ENCODE measurements at places on chromosomes 3 and 15.
A peak's percentile ranks its signal among the peaks of the same experiment; 100 is the strongest.

DNA sequence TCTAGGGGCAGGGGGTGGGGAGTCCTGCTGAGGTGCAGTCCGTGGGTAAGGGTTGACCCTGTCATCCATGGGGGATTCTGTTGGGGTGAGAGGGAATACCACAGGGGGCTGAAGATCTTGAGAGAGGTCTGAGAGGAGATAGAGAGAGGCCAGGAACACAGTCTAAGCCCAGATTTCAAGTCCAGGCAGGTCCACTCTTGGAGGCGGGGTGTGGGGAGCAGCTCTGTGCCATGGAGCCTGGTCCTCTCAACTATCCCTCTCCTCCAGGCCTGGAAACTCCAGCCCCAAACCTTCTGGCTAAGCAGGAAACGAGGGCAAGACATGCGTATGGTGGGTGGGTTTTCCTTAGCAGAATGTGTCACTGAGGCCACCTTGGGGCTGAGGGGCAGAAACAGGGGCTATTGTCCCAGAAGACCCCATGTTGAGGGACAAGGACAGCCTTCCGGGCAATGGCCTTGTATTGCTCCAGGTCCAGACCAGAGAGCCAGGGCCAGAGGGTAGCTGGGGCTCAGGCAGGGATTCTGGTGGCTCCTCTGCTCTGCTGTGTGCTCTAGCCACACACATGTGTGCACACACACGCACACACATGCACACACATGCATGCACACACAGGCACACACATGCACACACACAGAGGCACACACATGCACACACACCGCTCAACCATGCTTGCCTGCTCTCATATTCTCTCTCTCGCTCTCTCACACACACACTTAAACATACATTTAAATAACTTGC lies 48.6 kb upstream of the MAGEF1 start:
- no peak for DNase-seq

- no peak for DNase-seq
These were observed 507.0 kb downstream of the ZPLD1 start for GRCh38 chr3:102941786-102942185.

DNA sequence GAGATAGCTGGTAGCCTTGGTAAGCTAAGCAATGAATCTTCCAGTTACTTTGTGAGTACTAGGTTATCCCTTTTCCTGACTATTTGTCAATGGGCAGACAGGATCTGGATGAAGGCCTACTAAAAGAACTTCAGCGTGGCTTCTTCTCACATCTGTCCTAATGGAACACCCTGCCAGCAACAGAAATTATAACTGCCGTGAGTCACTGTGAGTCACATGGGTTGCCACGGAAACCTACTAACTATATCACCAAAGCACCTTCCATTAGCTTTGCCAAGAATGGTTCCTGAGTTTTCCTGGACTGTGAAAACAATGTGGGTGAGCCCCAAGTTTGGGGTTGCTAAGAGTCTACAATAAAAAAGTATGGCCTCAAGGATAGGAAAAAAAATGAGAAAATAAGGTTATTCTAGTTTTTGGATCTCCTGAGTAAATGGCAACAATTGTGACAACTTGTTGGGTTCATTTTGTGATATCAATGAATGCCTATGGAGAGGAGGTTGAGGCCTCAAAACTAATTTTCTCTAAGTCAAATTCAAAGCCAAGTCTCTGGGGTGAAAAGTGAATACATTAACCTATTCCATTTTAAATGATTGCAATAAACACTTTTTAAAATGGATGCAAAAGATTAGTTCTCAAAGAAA lies 195.1 kb upstream of the ICE2 start:
- no peak for DNase-seq

DNA sequence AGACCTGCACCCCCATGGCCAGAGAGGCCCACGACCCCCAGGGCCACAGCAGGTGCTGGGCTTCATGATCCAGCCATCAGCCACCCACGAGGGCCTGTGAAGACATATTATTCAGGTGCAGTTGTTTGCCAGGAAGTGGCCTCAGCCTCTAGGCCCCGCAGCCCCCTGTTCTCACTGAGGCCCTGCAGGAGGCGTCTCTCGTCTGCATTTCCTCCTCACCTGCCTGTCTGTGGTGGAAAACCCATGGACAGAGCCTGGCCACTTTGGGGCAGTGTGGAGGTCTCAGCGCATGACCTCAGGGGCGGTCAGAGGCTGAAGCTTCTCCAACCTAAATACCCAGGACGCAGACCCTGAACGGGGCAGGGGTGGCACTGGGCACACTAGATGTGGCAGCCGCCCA lies 18.6 kb downstream of the UROC1 start:
- no peak for DNase-seq

GRCh38 chr3:57530071-57530608 lies 14.0 kb downstream of the DNAH12 start:
- DNase-seq: no peak

- peak; percentile 46 for DNase-seq
These were observed 32.4 kb downstream of the CDAN1 start for GRCh38 chr15:42704492-42704926.

DNA sequence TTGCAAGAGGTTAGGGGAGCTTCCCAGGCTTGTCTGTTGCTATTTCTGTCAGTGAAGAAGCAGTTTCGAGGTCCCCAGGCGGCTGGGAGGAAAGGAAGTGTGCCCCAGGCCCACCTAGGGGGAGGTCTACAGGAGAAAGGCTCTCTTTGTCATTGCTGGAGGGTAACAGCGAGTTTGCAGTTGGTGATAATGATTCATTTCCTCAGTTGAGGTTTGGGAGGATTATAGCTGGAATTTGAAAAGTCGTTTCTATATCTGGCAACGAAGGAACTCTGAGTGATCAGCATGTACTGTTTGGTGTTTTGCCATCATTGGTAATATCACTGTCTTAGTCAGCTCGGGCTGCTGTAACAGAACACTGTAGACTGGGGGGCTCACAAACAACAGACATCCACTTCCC lies 65.5 kb upstream of the UBE3A start:
- no peak for DNase-seq

- DNase-seq: no peak
These were observed 577.5 kb upstream of the CBLB start for GRCh38 chr3:106446271-106446670.

DNA sequence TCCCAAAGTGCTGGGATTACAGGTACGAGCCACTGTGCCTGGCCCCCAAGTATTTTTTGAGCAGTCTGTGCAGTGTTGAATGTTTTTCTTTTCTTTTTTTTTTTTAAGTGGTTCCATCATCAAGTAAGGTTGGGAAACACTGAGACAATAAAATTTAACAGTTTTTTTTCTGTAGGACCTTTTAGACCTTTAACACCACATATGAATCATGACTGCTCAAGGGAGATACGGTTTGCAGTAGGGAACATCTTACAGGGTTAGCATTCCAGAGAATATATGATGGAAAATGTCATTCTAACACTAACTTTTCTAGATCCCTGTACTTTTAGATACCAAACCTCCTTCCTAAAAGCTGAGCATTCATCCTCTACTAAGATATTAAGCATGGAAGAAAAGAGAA lies 41.7 kb downstream of the SNX4 start:
- DNase-seq: no peak

- no peak for DNase-seq
These were observed 247.3 kb upstream of the CHRM5 start for GRCh38 chr15:33720952-33721351.

All from GM12892 (cell line).